Stimulated activated CD4-positive, alpha-beta T cell treated with anti-CD3 and anti-CD28 coated beads, Interleukin-1b, Interleukin-23, amount 100 ng/mL, for 4 hours (primary cell): ENCODE measurements at places on chromosomes 2 and 18.

DNA sequence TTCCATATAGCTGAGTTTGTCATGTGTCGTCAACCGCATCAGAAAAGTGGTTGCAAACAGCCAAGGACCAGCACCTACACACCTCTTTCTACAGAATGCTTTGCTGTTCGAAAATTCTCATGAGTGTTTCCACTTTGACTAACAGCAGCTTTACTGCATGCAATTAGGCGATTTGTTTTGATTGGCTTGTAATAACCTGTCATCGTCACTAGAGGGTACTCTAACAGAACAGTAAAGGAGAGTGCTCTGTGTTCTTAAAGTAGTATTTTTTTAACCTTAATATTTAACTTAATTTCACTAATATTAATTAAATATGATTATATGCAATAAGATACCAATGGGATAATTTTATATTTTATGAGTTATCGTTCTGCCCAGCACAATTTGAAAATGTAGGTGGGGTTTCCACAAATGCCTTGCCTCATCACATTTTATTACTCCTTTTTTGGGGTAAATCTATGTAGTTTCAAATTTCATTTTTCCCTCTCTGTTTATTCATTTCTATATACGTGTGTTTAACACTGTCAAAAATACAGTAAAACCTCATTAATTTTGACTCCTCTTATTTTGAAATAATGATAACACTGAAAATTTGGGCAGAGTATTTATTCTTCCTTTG, 502.2 kb downstream of the NRXN1 start:
- no peak for DNase-seq

DNA sequence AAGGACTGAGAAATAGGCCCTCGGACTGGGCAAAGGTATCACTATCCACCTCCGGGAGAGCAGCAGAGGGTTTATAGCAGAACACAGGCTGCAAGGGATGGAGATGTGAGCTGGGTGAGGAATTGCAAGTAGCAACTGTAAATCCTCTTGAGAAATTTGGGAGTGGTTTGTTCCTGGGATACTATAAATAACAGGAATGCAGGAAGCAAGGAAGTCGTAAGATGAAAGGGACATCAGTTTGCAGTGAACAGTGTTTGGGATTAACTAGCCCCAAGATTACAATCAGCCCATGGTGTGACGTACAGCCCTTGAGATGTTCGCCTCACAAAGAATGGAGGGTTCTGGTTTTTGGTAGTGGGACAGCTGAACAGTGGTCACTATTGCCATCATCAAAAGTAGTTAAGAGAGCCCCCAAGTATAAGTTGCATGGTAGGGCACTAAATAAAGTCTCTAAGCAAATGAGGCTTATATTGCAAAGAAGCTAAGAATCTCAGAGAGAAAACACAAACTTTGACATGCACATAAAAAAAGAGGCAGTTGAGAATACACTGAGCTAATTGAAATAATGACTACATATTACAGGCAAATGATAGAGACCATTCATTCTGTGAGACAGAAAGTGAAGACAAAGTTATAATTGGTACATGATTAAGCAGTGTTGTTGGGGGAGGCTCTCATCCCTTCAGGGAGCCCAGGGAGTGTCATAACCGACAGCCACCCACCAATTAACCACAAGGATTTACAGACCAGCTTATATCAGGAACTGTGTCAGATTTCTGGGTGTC, 362.5 kb upstream of the ACVR2A start:
- no peak for DNase-seq

DNA sequence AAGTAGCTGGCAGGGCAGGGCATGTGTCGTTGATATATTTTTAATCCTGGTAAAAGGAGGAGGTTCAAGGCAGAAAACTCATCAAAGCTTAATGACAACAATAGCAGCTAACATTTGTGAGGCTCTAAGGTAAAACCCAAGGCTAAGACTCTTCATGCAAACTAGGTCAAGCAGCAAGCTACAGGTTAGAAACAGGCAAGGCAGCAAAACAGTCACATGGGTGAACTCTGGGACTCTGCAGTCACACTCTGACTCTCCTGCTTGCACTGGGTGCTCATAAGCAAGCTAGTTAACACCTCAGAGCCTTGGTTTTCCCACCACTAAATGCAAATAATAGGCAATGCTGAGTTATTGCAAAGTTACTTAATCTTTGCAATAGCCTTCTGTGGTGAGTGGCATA, 7.9 kb downstream of the IL1RN start:
- no peak for DNase-seq

DNA sequence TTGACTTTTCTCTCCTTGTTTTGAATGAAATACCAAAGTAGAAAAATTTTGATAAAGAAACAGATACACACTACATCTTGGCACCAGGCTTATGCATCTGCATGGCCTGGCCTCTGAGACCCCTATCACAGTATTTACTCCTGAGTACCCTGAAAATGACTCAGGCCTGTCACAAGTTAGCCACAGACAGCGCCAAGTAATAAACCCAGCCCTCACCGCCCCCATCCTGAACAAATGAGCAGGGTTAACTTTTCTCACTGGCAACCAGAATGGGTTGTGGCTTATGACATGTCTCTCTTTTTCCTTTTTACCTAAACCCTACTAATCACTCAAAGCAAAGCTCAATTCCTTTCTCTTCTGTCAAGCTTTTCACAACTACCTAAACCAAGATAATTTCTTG, 35.3 kb downstream of the SPRED2 start:
- no peak for DNase-seq

DNA sequence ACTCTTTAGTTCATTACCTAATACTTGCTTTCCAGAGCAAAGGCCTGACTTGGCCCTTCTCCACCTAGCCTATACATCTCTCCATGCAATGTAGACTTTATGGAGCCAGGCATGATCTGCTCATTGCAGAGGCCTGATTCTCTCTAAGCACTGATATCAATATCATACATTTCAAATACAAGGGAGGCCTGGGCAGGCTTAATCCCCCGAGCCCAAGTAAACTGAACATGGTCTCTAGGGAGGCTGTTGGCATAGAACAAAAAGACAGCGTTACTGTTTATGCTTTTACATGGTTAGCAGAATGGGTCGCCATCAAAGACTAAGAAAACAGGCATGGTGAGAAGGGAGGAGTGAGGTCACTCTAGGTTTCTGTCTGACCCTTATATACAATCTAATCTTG, 695.1 kb downstream of the ZEB2 start:
- no peak for DNase-seq

DNA sequence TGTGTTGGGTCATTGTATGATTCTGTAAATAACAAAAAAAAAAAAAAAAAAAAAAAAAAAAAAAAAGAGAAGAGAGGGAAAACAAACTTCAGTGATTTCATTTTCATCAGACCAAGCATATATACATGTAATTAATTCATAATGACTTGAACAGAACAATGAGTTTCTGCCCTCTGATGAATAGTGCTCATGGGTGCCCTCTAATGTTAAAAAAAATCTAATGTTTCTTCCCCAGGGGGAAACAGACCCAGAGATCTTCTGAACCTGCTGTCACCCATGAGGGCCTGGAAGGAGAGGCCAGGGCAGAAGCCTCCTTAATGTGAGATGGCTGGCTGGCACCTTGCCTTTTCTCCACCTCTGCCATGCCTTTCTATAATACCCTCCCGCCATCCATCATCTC, 289.2 kb downstream of the ZNF521 start:
- no peak for DNase-seq

DNA sequence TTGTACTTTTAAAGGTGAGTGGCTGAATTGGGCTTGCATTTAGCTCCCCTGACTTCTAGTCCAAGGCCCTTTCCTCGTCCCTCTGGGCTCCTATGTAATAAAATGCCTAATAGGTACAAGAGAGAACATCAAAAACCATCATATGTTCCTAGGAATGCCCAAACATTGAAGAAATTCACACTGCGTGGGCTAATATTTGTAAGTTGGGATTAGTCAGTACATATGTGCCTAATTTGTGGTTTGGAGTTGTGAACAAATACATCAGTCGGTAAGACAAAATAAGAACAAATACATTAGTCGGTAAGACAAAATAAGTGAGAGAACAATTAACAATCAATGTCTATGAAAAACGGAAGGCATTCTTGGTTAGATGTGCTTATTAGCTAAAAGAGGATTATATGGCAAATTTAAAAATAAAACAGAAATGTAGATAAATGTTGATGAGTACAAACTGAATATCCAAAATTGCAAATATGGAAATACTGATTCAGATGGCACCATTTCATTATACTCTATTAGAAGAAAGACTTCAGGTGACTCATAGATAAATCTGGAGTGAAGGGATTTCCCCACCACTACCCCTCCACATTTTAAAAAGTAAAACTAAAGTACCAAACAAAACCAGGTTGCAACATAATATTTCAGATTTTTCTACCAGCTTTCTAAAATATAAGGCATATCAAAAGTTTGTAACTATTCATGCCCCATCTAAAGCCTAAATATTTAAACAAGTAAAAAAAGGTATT, 325.4 kb downstream of the ZEB2 start:
- DNase-seq = no peak

DNA sequence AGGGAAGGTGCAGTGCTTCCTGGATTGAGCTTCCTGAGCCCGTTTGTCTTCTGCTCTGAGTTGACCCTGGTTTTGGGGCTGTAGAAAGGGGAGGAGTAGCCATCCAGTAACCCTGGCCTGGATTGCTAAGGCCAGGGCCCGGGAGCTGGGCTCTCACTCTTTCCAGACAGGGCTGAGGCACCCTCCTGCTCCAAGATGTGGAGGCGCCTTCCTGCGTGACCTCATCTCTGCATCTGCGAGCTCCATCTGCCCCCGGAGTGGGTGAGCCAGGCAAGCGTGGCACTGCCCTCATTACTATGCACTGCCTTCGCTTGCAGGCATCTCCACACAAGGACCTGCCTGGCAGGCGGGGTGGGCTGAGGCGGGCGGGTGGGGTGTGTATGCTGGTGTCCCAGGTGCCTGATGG, 58.0 kb downstream of the RAB31 start:
- DNase-seq = no peak

DNA sequence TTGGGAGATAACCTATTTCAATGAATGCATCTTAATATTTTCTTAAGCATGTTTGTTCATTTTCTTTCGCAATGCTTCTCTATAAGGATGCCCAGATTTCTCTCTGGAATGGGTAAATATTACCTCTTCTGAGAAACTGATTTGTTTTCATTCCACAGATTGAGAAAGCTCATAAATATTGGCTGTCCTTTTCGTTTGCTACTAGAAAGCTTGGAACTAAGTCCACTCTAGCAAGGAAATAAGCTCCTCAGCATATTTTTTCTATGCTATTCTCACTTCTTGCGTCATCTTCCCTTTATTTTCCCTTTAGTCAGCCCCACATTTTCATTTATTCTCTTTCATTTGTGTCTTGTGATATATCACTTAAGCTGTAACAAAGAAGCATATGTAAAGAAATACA, 76.3 kb downstream of the ANTXR1 start:
- DNase-seq = no peak

DNA sequence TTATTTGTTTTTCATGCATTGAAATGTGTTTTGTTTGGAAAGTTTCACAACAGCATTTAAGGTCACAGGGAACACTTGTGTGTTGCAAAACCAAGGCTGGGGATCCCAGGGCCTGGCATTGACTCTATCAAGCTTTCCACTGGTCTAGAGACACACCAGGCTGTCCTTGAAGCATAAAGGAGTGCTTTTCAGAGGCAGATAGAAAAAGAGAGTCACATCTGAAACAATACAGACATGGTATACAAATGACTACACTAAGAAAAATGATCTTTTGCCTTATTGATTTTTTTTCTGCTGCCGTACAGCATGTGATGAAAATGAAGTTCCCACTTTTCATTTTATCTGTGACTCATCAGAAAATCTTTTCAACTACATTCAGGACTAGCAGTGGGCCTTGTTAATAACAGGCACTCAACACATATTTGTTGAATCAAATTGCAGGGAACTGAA, 61.9 kb upstream of the ZCCHC2 start:
- DNase-seq = no peak

- DNase-seq = no peak
These were observed 115.6 kb downstream of the LPIN1 start for GRCh38 chr2:11862049-11862448.

- DNase-seq = no peak
These were observed 224.0 kb downstream of the AFF3 start for GRCh38 chr2:99918389-99918788.

DNA sequence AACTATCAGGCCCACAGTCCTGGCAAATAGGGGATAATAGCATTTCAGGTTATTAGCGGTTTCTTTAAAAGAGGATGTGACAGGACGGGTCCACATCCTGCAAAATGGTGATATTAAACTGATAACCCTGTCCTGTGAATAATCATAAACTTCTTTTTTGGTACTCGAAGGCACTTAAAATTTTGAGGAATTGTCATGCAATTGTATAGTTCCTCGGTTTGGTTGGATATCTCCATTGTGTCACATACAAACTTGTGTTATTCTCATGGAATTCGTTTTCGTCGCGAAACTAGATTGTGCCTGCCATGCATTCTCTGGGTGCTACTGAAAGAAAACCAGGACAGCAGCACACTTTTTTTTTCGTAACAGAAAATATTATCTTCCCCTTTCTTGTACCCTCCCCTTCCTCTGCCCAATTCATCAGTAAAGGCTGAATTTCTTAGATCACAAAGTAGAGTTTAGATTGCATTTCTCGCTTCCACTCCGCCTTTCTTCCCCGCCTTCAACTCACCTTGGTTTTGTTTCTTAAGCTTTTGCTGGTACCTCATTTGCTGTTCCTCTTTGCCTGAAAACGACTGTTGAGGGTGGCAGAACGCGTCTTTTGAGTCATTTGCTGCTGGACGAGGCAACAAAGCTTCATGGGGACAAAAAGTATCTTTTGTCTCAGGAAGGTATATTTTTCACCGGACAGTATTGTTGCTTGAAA, 1.3 kb downstream of the CERS6 start:
- no peak for DNase-seq

GRCh38 chr2:88057437-88057844, 1.9 kb upstream of the KRCC1 start:
- no peak for DNase-seq

DNA sequence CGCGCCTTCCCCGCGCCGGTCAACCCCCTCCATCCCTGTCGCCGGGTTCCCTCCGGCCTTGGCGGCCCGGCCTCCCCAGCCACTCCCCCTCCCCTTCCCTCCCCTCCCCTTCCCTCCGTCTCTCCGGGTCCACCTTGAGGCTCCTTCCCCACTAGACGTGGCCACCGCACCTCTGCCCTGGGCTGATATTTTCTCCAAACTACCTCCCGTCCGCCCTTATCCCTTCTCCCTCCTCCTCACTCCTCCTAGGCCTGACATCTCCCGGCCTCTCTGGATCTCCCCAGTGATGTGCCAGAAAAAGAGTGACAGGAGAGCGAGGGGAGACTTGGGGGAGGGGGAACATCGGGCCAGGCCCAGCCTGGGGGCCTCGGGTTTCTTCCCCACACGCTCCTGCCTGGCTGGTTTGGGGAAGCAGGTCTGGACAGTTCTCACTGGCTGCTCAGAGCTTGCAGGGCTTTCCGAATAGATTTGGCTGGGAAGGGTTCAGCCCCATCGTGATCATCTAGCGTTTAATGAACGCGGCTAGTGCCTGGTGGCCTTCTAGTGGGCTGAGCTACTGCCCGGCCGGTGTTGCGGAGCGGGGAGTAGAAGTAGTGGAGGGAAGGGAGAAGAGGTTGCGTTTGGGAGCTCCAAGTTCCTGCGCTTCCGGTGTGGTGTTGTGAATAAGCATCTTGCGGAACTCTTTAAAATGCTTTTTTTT, 641 bp downstream of the MAPRE3 start:
- DNase-seq = no peak
